ENCODE measurements at places on chromosomes 6 and 20.

DNA sequence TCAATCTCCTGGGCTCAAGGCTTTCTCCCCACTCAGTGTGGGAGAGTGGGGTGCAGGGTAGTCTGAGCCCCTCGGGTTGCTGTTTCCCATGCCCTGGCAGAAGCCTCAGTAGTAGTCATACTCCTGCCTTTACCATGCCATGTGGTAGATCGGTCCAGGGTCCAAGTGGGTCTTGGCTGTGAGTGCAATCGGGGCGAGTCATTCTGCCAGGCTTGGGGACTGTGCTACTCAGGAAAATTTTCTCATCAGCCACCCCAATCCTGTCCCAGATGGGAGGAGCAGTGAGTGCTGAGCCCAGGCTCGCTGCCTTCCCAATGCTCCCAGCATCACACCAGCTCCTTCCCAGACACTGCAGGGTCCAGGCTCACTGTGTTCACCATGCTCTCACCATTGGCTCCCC is 10.7 kb upstream of the RAET1L start:
- DNase-seq = no peak

- no peak for DNase-seq
Observed at GRCh38 chr20:23368316-23369071, 6.5 kb downstream of the GZF1 start.

DNA sequence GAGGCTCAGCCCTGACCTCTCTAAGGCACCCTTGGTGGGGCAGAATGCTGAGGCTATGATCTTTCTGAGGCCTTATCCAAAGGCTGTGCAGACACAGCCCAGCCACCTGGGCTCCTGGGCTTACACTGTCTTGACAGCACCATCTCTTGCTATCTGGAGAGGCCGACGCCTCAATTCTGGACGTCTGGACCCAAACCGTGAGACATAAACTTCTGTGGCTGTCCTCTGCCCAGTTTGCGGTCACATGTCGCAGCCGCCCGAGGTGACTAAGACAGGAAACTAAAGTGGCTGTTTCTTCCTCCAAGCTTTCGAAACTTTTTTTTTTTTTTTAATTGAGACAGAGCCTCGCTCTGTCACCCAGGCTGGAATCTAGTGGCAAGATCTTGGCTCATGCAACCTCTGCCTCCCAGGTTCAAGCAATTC is 49.3 kb downstream of the PRR18 start:
- DNase-seq = peak; percentile 31

GRCh38 chr6:43948527-43949485 is 178.4 kb downstream of the MRPL14 start:
- no peak for DNase-seq

Data from activated naive CD4-positive, alpha-beta T cell (primary cell).